ENCODE measurements at places on chromosomes 7 and 10. TPM values are rescaled to one million over a fixed set of nuclear protein-coding genes. Genes with fewer than 3 reads are reported as not detected.
A peak's percentile ranks its signal among the peaks of the same experiment; 100 is the strongest.

Gene GPNMB
- 380 TPM for total RNA-seq

- DNase-seq, result no peak
These were observed 115.9 kb upstream of the CACUL1 start for GRCh38 chr10:118870467-118871243.

DNA sequence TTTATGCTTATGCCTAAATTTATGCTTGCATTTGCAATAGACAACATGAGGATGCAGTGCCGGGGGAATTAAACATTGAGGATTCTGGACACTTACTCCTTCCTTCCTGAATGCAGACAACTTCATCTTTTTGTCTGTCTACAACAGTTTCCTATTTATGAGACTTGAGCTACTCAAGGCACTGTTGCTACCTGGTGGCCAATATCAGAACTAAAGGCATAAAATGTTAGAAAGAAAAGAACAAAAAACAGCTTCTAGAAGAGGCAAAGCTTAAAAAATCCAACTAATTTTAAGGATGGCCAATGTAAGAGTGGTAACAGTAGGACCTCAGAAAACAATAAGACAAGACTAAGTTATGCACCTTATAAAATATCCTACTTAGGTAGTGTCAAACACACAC is 144.5 kb upstream of the PTN start:
- DNase-seq, result no peak

Gene TMEM184A
- under 0.01 TPM for total RNA-seq

DNA sequence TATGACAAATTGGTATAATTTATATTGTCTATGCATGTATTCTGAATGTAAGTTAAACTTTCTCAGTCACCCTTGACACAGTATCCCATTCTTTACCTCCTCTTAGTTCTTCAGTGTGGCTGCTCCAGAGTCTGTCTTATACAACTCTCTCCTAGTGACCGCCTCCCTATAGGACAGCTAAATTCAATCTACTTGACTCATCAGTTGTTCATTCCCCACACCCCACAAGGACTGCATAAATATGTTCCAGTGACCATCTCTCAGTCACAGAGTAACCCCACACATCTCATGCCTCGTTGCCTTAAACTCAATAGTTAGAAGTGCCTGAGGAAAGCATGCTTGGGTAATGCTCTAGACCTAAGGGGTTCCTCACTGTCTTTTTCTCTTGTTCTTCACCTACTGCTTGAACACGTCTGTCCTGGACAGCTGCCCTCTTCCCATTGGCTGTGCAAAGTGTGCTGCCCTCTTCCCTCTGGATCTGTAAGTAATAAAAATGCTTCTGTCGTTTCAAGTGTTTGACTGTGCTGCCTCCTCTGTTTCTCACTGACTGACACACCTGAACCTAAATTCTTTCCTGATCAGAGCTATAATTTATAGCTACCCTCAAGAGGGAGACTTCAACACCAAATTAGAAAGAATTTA is 494.6 kb upstream of the GRM3 start:
- DNase-seq, result no peak

- no peak for DNase-seq
These were observed 885 bp upstream of the SYPL1 start for GRCh38 chr7:106112972-106113421.

DNA sequence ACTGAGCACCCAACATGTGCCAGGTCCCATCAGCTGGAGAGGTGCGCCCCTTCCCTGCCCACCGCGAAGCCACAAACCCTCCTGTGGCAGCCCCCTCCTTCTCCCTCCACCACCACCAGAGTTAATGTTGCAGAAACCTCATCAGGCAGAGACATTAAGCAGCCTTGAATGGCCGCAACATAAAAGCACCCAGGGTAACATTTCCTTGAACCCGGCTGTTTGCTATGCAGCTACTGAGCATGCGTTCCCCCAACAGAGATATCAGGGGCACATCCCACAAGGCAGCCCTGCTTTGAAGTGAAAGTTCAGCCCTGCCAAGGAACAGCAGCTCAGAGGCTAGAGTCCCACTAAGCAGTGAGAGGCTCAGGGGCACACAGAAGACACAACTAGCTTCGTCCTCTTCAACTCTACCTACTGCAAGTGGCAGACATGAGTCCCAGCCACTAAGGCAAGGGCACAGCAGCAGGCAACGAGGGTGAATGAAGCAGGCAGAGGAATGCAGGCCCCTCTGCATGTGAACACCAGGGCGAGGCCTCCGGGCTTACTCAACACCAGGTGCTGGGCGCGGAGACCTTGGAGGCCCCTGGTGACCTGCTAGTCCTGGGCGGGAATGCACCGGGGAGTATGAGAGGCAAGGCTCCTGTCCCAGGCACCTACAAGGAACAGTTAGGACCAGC is 107.4 kb downstream of the SLIT1 start:
- peak; percentile 50 for DNase-seq

GRCh38 chr7:88015309-88015708 is 81.3 kb downstream of the ADAM22 start:
- no peak for DNase-seq

DNA sequence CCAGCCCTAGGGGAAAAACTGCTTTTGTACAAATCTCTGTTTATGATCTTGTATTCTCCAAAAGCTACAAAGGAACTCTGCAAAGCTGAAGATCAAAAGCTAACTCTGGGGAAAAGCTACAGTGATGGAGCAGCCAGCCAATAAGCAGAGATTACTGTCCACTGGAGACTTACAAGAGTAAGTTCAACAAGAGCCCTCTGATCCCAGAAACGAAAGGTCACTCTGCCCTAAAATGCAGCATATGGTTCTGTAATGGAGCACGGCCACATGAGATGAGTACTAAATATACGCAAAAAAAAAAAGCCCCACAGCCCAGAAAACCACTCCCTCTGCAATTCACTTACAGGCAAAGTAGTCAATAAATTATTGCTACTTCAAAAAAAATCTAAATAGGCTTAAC is 60.1 kb downstream of the ERCC6 start:
- DNase-seq, result no peak

GRCh38 chr7:46955531-46955930 is 626.4 kb downstream of the TNS3 start:
- DNase-seq, result no peak

DNA sequence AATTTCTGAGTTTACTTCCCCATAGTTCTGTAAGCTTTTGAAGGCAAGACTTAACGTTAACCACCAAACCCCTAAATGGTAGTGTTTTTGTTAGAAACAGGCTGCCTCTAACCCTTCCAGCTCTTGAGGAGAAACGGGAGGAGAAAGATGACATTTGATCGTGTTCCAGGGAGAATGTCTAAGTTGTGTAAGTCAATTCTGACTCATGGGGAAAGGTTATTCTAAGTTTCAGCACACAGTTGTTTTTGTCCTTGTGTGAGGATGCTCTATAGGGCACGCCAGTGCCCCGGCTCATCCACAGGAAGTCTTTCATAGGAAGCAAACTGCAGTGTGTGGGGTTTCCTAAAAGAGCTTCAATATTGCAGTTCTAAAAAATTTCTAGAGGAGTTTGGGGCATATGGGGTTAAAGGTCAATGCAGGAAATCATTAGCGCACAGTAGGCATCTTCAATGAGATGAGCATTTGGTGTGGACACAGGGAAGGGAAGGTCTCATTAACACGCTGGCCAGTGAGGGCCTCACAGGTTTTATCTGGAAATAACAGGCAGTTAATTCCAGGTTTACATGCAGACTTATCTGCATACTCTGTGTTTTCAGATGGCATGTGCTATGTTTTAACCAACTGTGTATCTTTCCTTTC is 638.2 kb upstream of the IGFBP3 start:
- DNase-seq, result no peak

Gene GPR15LG
- not detected for total RNA-seq

Gene MET
- 55.0 TPM for total RNA-seq

GRCh38 chr10:30854656-30855055 is 177.0 kb downstream of the ZNF438 start:
- no peak for DNase-seq

- DNase-seq, result no peak
These were observed 526.1 kb downstream of the CALN1 start for GRCh38 chr7:71886046-71886445.

DNA sequence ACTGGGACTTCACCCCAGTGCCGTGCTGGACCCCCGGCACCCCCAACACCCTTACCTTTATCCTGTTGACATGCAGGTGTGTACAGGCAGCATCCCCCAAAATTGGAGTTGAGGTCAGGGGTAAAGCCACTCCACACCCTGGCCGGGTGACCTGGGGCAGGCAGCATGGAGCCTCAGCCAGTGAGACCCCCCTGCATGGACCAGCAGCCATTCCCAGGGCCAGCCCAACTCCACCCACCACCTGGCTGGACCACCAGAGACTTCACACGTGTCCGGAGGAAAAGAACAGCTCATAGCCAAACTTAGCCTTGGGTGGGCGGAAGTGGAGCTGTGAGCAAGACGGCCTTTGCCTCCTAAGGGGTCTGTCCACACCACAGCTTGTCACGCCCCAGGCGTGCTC is 413.0 kb upstream of the FOXK1 start:
- no peak for DNase-seq

Gene LRRD1
- 0.29 TPM for total RNA-seq

DNA sequence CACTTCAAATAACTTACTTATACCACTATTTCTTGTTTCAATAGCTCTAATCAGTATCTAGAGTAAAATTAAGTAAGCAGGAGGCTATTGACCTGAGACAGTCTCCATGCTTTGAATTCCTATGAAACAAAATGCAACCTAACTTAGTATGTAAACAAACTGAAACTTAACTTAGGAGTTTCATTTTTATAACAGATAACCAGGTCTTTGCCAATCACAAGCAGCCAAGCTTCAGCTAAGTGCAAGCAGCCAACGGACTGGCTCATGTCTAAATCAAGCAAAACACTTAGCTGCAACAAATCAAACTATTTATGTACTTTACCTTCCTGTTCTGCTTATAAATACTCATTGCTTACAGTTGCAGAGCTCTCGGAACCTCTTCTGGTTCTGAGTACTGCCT is 4.4 kb upstream of the GSTK1 start:
- DNase-seq, result peak; percentile 66

Gene CCDC146
- 5.1 TPM for total RNA-seq

Gene CCL24
- not detected for total RNA-seq

DNA sequence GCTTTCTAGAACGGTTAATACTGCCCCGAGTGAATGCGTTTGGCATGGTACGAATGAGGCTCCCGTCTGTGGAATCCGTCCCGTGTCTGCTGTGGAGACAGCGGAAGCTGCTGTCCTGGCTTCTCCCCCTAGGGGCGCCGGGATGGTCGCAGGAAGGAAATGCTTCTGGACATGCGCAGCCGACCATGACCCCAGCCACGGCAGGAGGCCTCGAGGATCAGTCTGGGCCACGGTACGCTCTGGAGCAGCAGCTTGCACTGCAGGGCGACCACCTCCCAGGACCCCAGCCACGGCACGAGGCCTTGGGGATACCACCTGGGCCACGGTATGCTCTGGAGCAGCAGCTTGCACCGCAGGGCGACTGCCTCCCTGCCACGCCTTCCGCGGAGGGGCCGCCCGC is 107.9 kb downstream of the CYTH3 start:
- DNase-seq, result peak; percentile 80

DNA sequence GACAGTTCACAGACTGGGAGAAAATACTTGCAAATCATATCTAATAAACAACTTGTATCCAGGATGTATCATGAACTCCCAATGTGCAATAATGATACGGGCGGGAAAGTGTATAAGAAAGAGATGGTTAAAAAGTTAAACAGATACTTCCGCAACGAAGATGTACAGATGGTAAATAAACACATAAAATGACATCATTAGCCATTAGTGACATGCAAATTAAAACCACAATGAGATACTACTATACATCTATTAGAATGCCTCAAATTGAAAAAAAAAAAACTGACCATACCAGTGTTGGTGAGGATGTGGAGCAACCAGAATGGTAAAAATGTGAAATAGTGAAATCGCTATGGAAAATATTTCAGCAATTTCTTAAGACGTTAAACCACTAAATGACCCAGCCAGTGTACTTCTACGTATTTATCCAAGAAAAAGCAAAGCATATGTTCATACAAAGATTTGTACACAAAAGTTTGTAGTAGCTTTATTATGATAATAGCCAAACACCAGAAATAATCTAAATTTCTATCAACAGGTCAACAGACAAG is 83.5 kb downstream of the IPMK start:
- no peak for DNase-seq

GRCh38 chr10:4545062-4545461 is 280.9 kb upstream of the AKR1E2 start:
- no peak for DNase-seq

Gene TAF5
- 3.3 TPM for total RNA-seq
